ENCODE measurements at places on chromosomes 5 and 9.

DNA sequence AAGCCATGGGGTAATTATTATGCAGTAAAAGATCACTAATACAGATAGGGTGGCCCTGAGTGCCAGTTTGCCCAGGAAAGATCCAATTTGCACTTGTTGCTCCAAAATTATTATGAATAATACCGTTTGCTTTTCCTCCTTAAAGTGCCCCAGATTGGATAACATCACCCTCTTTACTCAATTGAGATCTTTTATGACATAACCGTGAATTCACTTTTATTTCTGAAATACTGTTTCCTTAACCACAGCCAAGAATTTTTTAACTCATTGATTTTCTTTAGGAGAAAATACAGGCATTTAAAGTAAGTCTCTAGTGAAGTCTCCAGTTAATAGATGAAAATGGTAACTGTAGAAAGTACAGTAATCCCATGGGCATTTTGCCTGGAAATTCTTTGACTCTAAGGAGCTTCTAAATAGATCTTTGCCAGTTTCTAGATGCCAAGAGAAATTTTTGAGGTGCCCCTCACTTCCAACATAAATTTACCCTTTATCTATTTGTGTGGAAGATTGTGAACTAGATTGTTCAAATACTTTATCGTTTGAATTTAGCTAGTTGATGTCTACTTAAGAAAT, 99.2 kb downstream of the UHRF2 start:
- DNase-seq: no peak

DNA sequence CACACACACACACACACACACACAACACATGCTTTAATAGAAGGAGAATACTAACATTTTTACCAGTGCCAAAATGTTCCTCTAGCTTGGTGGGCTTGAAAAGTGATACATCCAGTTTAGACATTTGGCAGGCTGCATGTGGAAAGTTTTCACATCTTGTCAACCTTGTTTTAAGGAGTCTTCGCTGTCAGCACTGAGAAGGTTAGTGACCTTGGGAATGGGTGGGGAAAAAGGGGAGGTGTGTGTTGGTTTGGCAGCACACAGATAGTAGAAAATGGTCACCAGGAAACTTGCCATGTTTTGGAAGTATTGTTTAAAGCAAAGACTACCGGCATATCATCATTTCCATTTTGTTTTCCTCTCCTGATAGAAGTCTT, 346.5 kb upstream of the ADAMTSL1 start:
- no peak for DNase-seq

DNA sequence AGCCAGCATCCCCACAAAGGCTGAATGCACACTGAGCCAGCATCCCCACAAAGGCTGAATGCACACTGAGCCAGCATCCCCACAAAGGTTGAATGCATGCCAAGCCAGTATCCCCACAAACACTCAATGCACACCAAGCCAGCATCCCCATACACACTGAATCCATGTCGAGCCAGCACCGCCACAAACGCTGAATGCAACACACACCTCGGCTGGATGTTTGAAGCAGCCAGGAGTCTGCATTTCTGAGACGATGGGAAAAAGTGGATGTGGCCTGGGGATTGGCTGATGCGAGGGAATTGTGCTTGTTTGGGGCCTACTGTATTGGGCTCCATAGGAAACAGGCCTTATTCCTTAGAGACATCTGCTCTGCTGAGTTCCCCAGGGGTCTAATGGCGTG, 30.9 kb upstream of the CEP72 start:
- no peak for DNase-seq

DNA sequence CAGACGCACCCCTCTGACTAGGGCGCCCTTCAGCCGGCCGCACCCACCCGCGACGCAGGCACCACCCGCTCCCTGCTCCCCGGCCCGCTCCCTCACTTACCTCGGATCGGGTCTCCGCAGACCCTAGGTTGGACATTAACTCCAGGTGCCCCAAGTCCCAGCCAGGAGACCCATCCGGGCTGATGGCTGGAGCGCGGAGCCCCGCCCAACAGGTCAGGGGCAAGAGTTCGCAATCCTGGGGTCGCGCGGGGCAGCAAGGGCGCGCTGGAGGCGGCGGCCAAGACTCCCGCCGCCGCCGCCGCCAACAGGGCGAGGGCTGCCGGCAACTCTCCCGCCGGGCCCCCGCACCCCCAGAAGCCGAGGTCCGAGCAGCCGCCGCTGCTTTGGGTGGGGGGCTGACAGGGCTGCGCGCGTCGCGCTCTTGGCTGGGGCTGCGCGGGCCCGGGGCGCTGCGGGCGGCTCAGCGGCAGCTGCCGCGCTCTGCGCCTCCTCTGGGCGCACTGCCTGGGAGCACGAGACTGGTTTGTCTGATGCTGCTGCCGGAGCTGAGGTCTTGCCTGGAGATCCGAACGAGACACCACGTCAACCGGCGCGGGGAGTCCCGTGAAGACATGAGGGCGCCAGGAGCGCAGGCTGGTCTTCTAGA, at the start of gene GDNF:
TSS of gene GDNF (minus strand) at position 635 of the 646 bp plus-strand sequence. CDS start 5,245 bp downstream, outside the sequence.
- no peak for DNase-seq

- DNase-seq: no peak
These were observed 18.8 kb upstream of the CPEB4 start for GRCh38 chr5:173869316-173869715.

DNA sequence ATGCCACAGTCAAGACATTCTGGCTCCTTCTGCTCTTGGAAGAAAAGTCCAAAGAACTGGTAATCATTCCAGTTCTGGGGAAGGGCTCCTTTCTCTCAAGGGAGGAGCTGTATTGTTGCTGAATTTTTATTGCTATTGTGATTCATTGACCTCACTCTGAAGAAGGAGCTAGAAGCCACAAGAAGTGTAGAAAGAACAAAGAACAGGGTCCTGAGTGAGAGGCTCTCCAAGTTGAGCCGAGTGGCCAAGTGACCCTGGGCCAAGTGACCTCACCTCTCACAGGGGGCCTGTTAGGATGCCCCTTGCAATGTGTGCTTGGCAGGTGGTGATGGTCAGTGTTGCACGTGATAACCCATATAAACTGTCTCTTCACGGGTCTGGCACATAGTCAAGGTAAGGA, 173.3 kb downstream of the FGF18 start:
- DNase-seq: no peak

Data from CD4-positive, alpha-beta T cell (primary cell).